Kidney (tissue), 22 donors: ENCODE measurements at places on chromosomes 11 and 22. TPM values are rescaled to one million over a fixed set of nuclear protein-coding genes. Genes with fewer than 3 reads are reported as not detected.

- DNase-seq: no peak
Observed at GRCh38 chr11:30818721-30819120, 232.6 kb upstream of the MPPED2 start.

- DNase-seq: peak; percentile 46
Observed at GRCh38 chr22:48044487-48045060, 1282.1 kb downstream of the TBC1D22A start.

The PLA2G3 gene
- not detected for total RNA-seq

DNA sequence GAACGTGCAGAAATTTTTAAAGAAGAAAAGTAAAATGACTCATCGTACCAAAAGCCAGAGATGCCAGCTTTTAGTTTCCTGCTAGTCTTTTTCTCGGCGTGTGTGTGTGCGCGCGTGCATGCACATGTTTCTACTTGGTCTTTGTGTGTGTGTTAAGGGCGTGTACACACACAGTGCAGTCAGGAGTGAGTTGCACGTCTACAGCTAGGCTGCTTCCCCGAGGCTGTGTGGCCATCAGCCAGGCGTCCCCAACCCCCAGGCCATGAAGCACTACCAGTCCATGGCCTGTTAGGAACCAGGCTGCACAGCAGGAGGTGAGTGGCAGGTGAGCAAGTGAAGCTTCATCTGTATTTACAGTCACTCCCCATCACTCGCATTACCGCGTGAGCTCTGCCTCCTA is 36.4 kb downstream of the KCNQ1 start:
- DNase-seq: no peak

DNA sequence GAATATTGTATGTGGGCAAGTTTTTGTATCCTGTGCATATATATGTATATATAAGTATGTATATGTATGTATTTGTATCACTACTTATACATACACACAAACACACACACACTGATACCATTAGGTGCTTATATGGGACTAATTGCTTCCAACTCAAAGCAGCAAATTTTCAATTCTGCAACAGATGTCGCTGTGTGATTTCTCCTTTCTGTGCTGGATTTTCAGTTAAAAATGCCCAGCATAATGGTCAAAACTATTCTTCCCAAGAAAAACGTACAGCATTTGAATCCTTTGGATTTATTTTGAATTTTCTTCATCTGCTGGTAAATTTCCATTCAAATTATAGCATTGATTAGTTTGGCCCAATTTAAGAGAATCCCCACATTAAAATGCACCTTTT is 4.3 kb downstream of the CADM1 start:
- DNase-seq: no peak

- no peak for DNase-seq
Observed at GRCh38 chr22:24414984-24415945, 12.1 kb upstream of the ADORA2A start.

DNA sequence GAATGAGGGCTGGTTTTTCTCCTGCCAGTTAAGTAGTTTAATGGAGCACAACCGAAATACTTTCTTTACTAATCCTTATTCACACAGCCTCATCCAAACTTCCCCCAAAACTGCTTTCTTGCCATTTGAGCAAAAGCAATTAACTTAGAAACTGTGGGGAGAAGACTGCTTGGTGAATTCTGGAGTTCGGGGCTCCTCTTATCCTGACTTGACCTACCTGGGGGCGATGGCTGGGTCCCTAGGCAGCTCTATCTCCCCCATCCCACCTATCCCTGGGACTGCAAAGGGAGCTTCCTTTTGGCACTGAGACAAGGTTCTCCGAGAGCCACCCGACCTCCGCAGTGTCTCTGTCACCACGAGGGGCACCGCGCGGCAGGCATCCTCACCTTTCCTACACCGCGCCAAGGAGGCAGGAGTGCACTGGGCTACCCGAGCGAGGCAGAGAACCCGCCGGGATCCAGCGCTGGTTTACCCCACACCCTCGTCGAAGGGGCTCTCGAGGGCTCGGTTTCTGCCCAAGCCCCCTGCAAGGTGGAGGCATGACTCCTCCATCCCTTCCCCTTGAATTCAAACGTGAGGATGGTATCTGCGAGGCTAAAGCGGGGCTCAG is 759 bp downstream of the DESI1 start:
- peak; percentile 68 for DNase-seq

DNA sequence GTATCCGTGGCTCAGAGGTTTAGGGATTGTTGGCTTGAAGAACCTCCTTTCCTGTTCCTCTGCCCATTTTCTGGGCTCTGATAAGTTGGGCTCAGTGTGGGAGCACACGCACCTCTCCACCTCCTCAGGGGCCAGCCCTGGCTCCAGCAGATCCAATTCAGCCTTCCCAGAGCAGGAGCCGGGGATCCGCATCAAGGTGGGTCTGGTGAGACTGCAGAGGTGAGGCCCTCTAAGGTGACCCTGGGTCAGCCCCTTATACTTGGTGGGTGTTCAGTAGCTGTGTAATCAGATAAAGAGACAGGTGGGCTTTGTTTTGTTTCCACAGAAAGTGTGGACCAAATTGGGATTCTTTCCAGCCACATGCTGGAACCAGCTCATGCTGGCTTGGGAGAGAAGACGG is 1466.0 kb downstream of the TBC1D22A start:
- no peak for DNase-seq

- peak; percentile 65 for DNase-seq
Observed at GRCh38 chr11:17354601-17354991, 3.0 kb downstream of the NCR3LG1 start.

DNA sequence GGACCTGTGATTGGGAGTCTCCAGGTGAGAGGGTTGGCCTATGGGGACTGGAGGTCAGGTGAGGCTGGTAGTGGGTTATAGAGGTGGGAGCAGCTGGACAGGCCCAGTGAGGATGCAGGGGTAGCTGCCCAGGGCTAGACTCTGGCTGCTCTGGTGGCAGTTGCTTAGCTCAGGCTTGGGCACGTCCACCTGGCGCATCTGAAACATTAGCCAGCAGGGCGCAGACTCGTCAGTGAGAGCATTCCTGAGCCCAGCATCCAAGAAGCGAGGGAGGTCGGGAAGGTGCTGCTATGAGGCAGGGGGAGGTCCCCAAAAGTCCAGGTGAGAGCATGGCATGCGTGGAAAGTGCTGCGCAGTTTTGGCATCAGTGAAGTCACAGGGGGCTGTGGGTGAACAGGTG is 3.5 kb upstream of the GGT1 start:
- no peak for DNase-seq

The MS4A7 gene
- total RNA-seq: 47.6 TPM

The MUC6 gene
- 3.0 TPM for total RNA-seq

DNA sequence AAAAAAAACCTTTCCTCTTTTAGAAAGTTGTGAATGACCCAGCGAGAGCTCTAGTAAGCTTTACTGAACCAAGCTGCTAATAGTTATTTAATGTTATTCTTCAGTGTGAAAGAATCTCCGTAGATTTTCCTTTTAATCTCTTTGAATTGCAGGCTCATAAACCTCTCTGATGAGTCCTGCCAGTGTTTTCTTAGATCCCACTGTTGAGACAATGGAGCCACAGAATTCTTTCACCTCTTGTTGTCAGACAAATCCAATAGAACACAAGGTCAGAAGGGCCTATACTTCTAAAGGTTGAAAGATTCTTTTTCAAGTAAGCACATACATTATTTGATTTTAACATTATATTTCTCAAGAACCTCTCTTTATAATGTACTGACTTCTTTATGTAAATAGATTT is 52.2 kb downstream of the DNAJC24 start:
- no peak for DNase-seq

- no peak for DNase-seq
Observed at GRCh38 chr22:22432479-22432878, 76.1 kb downstream of the ZNF280B start.

The ST3GAL4 gene
- 27.4 TPM for total RNA-seq
